ENCODE measurements at places on chromosomes 6 and 20. TPM values are rescaled to one million over a fixed set of nuclear protein-coding genes. Genes with fewer than 3 reads are reported as not detected.
A peak's percentile ranks its signal among the peaks of the same experiment; 100 is the strongest.

DNA sequence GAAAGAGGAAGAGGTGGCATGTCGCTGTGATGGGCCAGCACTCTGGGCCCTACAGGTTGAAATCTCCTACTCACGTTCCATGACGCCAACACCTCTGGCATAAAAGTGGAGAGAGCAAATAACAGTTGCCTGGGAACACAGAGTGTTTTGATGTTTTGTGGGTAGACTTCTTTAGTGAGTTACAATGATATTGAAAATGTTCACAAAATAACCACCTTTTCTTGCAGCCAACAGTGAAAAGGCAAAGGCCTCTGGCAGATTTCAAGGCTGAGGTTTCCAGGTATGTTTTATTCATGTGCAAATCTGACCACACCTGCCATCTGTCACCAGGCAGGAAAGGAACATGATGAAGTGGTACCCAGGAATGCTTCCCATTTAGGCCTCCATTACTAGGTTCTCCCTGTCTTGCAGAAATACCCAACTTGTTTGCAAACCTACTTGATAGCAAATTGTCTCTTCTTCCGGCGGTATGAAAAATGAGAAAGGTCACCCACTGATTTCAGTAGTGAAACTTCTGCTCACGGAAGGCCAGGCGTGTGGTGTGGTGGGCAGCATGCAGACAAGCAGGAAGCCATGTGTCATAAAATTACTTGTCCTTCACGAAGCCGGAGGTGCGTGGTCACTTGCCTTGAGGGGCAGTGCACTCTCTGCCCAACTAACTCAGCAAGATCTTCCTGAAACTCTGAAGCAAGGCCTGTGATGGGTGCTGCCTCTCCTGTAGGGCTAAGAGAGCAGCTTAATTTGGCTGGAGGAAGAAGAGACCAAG, 299.1 kb upstream of the PRDM1 start:
- no peaks in the 10 kb centered on the region for H3K27me3 ChIP-seq
- no peaks in the 10 kb centered on the region for H3K36me3 ChIP-seq
- no peak overlapping the region for H3K27ac ChIP-seq
- no peak overlapping the region for H3K4me3 ChIP-seq
- no peak for DNase-seq
- peaks cover 4% of the 10 kb centered on the region for H3K4me1 ChIP-seq

- no peaks in the 10 kb centered on the region for H3K4me1 ChIP-seq
- no peak overlapping the region for H3K4me3 ChIP-seq
- H3K27me3 ChIP-seq: no peaks in the 10 kb centered on the region
- H3K36me3 ChIP-seq: no peaks in the 10 kb centered on the region
Measured at GRCh38 chr20:8504030-8504429, 372.0 kb downstream of the PLCB1 start.

GRCh38 chr20:15058841-15059240, 721.4 kb upstream of the FLRT3 start:
- H3K27me3 ChIP-seq: peaks cover 5% of the 10 kb centered on the region
- H3K4me1 ChIP-seq: peaks cover 2% of the 10 kb centered on the region
- H3K36me3 ChIP-seq: no peaks in the 10 kb centered on the region

DNA sequence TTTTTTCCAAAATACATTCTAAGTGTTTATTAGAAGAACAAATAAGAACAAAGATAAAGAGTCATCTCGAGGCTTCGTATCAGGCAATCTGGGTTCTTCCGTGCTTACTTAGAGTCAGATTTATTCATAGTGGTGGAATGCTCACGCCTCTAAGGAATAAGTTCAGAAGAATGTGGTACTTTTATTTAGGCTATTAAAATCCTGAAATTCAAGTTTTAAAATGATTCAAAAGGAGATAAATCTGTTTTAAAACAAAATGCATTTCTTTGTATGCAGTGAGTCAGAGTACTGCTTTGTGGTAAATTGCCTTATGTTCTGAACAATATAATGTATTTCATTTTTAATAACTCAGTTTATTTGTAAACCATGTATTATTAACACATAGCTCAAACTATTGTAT, 89.1 kb downstream of the FUT9 start:
- H3K27me3 ChIP-seq: no peaks in the 10 kb centered on the region
- no peak for DNase-seq
- H3K4me1 ChIP-seq: no peaks in the 10 kb centered on the region
- no peaks in the 10 kb centered on the region for H3K36me3 ChIP-seq
- no peak overlapping the region for H3K4me3 ChIP-seq
- no peak overlapping the region for H3K27ac ChIP-seq

GRCh38 chr6:159075506-159076228, 30.9 kb upstream of the TAGAP start:
- no peaks in the 10 kb centered on the region for H3K4me1 ChIP-seq
- H3K27ac ChIP-seq: no peak overlapping the region
- no peaks in the 10 kb centered on the region for H3K36me3 ChIP-seq
- DNase-seq: peak; percentile 53
- no peaks in the 10 kb centered on the region for H3K27me3 ChIP-seq
- H3K4me3 ChIP-seq: no peak overlapping the region

- no peak for DNase-seq
- H3K27me3 ChIP-seq: no peaks in the 10 kb centered on the region
- no peak overlapping the region for H3K4me3 ChIP-seq
- H3K4me1 ChIP-seq: no peaks in the 10 kb centered on the region
- no peaks in the 10 kb centered on the region for H3K36me3 ChIP-seq
- H3K27ac ChIP-seq: no peak overlapping the region
Measured at GRCh38 chr6:41599015-41599851, 39.0 kb upstream of the MDFI start.

DNA sequence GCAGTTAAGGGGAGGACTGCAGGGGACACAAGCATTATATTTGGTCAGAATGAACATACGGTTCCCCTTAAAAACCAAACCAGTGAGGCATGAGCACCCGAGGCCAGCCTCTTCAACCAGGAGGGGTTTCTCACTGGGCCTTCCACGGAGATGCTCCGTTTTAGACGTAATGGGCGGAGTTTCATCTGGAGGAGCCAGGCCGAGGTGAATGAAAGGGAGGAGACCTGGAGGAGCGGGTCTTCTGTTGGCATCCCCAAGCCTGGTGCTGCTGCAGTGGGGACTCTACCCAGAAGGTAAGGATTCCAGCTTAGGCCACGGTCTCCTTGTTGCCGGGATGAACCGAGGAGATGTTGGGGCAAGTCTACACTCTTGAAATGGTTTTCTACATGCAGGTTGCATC, 47.4 kb downstream of the ADNP start:
- no peak overlapping the region for H3K4me3 ChIP-seq
- no peaks in the 10 kb centered on the region for H3K4me1 ChIP-seq
- H3K27ac ChIP-seq: no peak overlapping the region
- no peaks in the 10 kb centered on the region for H3K27me3 ChIP-seq

DNA sequence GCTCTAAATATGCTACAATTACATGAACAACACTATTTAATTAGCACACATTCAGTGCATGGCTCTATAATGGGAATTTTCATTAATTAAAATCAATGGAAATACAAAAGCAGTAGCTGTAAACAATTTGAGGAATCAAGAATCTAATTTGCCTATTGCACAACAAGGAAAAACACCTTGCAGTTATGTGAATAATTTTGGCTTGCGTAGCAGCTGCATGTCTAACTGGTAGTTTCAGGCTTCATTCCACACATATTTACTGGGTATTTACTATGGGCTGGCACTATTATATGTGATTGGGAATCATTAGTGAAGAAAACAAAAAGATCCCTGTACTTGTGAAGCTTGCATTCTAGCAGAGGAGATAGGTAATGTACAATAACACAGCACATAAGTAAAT, 26.4 kb downstream of the KIF6 start:
- no peak overlapping the region for H3K4me3 ChIP-seq
- H3K4me1 ChIP-seq: no peaks in the 10 kb centered on the region
- H3K27ac ChIP-seq: no peak overlapping the region
- no peaks in the 10 kb centered on the region for H3K36me3 ChIP-seq

DNA sequence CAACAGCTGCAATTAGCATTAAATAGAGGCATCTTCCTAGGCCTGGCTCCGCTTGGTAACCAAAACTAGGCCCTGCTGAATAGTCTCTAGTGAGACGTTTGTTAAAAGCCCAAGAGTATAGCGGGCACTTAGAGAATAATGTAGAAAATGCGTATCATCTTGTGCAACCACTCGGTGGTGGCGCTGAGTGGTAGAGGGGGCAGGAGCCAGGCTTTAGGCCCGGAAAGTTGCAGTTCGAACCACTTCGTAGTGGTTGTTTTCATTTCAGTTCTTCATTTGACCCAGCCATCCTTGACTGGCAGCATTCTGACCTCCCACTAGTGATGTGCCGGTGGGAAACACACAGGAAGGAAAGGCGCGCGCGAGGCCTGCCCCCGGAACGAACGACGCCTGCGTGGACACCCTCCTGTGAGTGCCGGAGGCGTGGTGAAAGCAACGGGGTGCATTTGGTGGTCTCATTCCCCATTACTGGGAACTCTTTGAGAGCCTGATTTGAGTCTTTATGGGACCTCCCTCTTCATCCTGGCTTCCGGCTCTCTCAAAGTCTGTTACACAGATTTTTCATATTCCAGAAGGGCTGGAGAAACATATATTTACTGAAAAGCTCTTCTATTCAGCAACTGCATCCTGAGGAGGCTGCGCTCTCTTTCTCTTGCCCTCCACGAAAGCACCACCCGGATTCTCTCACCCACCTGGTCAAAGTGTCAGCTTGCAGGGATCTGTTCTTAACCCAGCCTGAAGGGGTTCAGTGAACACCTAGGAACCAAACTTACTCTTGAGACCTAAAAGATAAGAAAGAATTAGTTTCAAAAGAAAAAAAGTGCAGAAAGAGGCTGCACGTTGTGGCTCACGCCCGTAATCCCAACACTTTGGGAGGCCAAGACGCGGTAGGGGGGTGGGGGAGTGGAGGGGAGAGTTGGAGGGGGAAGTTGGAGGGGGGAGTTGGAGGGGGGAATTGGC, 18.2 kb downstream of the GPX5 start:
- H3K27me3 ChIP-seq: no peaks in the 10 kb centered on the region
- H3K36me3 ChIP-seq: no peaks in the 10 kb centered on the region
- no peaks in the 10 kb centered on the region for H3K4me1 ChIP-seq

DNA sequence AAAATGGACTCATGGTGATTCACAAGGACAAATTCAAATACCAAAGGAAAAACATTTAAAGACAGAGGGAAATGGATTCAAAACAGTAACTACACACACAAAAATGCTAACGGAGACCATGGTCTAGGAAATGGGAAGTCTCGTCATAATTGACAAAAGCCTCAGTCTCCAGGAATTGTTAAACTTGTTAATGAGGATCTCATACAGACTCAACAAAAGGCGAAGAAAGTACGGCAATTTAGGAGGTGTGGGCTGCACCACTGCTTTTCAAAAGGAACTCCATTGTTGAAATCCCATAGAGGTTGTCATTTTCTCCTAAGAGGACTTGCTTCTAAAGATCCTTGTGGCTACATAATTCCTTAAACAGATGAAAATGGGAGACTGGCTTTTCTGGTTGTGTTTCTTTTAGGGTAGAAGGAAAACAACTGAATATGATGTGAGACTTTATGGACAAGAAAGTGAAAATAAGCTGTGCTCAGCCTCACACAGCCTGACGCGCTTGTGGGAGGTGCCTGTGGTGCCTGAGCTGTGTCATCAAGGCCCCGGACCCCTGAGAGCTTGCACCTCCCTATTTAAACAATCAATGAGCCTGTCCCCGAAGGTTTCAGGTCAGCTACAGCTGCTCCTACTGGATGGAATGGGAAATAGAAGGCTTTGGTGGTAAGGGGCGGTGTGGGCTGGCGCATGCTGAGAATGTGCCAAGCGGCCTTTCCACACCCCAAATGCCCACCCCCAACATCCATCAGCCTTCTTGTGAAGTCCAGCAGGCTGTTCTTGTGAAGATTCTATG, 2.5 kb upstream of the CLDN20 start:
- peaks cover 9% of the 10 kb centered on the region for H3K4me1 ChIP-seq
- no peak overlapping the region for H3K27ac ChIP-seq
- H3K27me3 ChIP-seq: no peaks in the 10 kb centered on the region
- DNase-seq: no peak

The SH3BGRL2 gene
- 19.6 TPM for total RNA-seq

The TCP1 gene
- total RNA-seq: 206 TPM

The HLA-DOB gene
- 1.3 TPM for total RNA-seq

The DHX35 gene
- 15.5 TPM for total RNA-seq

The MRAP2 gene
- 2.0 TPM for total RNA-seq

The GABRR1 gene
- not detected for total RNA-seq

The OPRL1 gene
- 1.6 TPM for total RNA-seq

The CNR1 gene
- total RNA-seq: 18.3 TPM

The SYNGAP1 gene
- total RNA-seq: 32.0 TPM

Measured in lung (tissue), 17 donors.